H7 (cell line): ENCODE measurements at places on chromosomes 12 and 14. TPM values are rescaled to one million over a fixed set of nuclear protein-coding genes. Genes with fewer than 3 reads are reported as not detected.

GRCh38 chr12:112370199-112370598 is 12.0 kb downstream of the HECTD4 start:
- no peak for DNase-seq

DAAM1 gene
- total RNA-seq = 11.4 and 13.7 TPM in 2 replicates

SPX gene
- total RNA-seq = not detected in 2 replicates

LLPH gene
- 4.4 and 8.5 TPM in 2 replicates for total RNA-seq

LGMN gene
- 57.4 and 60.6 TPM in 2 replicates for total RNA-seq

CLEC12A gene
- total RNA-seq = not detected in 2 replicates

NEUROD4 gene
- not detected in 2 replicates for total RNA-seq
